ENCODE measurements at places on chromosomes 11 and 22.

DNA sequence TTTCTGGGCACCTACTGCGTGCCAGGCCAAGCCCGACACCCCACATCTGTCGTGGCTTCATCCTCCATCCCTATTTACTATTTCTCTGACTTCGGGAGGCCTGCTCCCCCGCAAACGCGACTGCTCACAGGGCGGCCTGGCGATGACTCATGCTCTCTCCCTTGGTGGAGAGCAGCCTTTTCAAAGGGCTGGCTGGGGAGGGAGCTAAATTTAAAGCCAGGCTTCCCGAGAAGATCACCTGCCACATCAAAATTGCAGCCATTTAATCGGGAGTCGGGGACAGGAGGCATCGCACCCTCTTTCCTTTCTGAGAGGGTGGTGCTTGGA, 24.9 kb upstream of the SHISAL1 start:
- DNase-seq: no peak

DNA sequence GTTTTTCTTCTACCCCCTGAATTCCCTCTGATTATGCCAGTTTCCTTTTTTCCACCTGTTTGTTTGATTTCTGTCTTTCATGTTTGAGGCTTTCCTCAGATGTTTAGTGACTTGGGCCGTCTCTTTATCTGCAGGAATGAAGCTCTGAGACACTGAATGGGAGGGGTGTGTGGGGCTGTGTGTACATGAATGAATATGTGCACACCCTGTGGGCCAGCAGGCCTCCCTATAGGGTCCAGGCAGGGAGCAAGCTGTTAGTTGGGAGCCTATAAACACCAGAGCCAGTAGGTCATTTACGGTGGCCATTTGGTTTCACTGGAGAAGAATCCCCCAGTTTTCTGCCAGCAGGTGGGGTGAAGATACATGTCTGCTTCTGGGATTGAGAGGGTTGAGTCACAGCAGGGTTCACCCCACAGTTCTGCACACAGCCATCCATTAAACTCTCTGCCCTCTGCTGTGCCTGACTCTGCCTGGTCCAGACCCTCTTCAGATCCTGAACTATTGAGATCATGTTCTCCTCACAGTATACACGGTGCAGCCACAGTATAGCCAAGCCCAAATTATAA, 34.8 kb downstream of the BARX2 start:
- DNase-seq: no peak

GRCh38 chr11:122656631-122657101, 1.1 kb downstream of the UBASH3B start:
- no peak for DNase-seq

DNA sequence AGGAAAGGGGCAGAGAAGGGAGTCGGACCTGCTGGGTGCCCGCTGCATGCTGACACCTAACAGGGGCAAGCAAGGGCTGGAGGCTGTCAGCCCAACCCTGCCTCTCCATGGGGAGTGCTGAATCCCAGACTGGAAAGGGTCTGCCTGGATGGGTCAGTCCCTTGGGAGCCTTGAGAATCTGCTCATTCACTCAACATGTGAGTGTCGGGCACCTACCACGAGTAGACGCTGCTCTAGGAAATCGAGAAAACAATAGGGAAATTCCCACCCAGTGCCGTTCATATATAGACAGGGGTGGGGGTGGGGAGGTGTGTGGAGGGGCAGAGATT, 4.4 kb upstream of the CTSD start:
- DNase-seq: no peak

- no peak for DNase-seq
These were observed 7.1 kb downstream of the PRPF19 start for GRCh38 chr11:60899046-60899936.

DNA sequence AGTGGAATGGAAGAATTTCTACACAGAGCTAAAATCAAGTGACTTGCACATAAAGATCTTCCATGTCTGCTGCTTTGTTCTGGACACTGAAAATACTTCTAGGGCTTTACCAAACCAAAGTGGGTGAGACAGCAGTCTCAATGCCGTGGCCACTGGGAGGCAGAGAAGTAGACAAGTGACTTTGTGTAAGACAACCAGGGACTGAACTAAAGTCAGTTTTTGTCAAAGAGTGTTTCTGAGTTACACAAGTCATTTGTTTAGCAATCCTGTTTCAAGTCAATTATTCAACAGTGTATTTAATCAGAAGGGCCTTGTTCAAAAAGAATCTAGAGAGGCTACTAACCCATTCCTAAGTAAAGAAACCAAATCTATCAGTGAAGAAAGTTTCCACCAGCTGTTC, 46.6 kb downstream of the TCP11L1 start:
- no peak for DNase-seq

DNA sequence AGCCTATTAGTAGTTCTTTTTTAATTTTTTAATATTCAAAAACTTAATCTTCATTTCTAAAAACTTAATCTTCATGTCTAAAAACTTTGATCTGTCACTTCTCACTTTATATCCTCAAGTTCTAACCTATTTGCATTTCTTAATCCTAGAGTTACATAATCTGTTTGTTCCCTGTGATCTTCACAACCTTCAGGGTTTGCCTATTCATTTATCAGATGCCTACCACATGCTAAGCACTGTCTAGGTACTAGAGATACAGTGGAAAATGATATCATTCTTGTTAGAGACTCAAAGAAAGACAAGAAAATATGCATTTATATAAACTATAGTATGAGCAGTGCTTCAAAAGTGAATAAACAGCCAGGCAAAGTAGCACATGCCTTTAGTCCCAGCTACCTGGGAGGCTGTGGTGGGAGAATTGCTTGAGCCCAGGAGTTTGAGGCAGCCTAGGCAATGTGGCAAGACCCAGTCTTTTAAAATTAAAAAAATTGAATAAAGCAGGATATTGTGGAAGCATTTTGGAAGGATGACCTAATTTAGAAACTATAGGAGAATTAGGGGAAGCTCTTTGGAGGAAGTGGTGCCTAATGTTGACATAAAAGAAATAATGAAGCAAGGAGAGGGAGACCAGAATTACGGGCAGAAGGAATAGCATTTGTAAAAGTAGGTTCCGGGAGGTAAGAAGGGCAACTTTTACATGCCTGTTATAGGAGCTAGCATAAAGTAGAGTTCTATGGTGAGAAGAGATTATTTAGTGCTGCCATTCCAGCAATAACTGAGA, 54.4 kb upstream of the GRK2 start:
- DNase-seq: no peak

DNA sequence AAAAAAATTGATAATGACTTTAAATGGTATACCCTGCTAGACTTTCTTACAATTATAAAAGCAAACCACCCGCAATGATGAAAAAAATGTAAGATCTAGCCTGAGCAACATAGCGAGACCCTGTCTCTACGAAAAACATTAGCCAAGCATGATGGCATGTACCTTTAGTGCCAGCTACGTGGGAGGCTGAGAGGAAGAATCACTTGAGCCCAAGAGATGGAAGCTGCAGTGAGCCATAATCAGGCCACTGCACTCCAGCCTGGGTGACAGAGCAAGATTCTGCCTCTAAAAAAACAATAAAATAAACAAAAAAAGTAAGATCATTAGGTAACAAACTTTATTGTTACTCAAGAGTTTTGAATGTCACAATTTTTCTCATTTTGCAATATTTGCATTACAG, 39.2 kb downstream of the KMT5B start:
- DNase-seq: no peak

GRCh38 chr11:32422545-32422944, 12.8 kb downstream of the WT1 start:
- DNase-seq: no peak

- no peak for DNase-seq
These were observed 40.3 kb upstream of the E2F8 start for GRCh38 chr11:19281041-19281440.

GRCh38 chr11:91608677-91609076, 615.9 kb upstream of the FAT3 start:
- DNase-seq: no peak

GRCh38 chr11:93123351-93123898, 74.4 kb downstream of the SLC36A4 start:
- no peak for DNase-seq
